Bone marrow (tissue), 2 donors: ENCODE measurements at places on chromosomes 13 and 19.

- peak; percentile 51 for DNase-seq
Measured at GRCh38 chr19:11587302-11587974, 9.8 kb upstream of the ZNF627 start.

DNA sequence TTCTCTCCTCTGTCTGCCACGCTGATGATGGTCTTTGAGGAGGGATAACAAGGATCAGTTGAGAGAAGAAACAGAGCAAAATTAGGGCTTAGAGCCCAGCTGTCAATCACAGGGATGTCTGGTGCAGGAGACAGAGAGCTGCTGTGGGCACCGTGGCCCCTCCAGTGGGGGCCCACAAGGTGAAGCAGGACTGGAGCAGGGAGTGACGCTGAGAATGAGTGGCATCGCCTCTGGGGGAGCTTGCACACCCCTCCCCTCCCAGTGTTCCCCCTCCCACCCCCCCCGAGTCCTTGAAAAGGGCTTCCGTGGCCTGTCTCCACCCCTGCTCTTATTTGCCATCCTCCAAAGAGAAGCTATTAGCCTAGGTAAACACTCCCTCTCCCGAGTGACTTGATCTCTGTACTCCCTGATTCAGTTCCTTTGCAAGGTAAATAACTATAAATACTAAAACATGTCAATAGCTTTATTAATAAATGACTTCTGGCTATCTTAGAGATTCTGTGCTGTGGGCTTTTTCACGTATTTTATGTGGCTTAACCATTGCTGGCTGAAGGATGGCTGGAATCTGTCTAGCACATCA is 440.0 kb downstream of the ZNF536 start:
- DNase-seq = no peak

DNA sequence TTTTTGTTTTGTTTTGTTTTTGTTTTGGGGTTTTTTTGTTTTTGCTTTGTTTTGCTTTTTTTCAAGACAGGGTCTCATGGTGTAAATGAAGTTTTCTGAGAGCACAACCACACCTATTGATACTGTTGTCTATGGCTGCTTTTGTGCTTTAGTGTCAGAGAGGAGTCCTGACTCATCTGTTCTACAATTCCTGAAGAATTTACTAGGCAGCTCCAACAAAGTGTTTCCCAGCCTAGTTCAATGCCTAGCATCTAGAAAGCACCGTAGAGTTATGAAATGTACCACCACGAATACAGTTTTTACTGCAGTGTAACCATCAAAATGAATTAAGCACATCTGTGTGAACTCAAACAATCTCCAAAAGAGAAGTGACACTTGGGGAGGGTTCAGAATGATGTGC is 21.2 kb downstream of the SAFB start:
- no peak for DNase-seq

DNA sequence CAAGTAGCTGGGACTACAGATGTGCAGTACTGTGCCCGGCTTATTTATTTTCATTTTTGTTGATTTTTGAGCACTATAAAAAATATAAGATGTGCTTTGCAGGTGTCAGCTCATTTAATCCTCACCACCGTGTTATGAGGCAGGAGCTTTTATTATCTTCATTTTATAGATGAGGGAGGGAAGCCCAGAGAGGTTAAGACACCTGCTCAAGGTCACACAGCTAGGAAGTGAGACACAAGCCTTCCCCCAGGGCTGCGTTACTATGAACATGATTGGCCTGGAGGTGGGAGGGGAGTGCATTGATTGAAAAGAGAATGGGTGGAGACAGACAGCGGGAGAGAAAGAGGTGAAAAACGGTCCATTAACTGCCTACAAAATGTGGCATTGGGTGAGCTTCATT is 7.2 kb downstream of the ANKRD24 start:
- DNase-seq = no peak

DNA sequence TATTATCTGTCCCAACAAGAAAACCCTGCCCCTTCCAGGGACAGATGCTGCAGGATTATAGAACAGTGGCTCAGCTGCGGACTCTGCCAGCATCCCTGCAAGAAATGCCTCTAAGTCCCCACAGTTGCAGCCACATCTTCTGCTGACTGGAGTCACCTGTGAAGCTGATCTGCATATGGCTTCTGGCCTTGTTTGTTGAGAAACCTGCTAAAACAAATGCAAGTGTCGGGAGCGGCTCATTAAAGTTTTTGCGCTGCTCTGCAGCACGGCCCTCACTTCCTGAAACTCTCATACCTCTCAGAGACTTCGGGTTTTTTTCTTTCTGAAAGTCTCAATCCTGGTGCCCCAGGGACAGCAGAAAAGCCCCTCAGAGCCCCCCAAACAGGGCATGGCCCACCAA is 725.0 kb downstream of the UQCRFS1 start:
- no peak for DNase-seq

GRCh38 chr13:93233997-93234416 is 7.4 kb downstream of the GPC6 start:
- no peak for DNase-seq

DNA sequence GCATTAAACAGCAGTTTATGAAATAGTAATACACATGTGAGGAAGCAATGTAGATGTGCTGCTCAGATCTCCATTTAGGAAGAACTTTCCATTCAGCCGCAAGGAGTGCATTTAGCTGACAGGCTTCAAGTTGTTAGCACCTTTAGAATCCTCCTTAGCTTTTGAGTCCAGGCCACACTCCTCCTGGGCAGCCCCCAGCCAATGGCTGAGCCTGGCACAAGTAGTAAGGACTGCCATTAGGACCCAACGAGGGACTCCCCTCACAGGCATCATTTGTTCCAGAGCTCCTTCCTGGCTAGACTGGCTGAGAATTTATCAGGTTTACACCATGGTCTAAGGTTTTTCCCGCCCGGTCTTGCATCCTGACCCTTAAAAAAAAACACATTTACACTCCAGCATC is 201.4 kb downstream of the DIAPH3 start:
- no peak for DNase-seq

DNA sequence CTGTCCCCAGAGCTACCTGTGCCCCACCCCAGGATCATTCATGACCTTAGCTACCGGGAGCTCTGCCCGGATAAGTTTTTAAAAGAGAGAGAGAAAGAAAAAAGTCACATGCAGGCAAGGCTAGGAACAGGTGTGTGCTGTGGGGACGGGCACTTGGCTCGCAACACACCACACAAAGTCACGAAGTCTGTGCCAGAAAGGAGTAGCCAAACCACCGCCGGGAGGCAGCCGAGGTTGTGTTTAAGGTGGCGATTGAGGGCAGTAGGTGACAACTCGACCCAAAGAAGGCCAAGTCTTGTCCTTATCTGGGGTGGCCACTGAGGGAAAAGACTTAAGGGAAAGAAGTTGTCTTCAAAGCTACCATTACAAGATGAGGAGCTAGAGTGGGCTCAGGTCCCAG is 4.6 kb upstream of the TSHZ3 start:
- DNase-seq = no peak

DNA sequence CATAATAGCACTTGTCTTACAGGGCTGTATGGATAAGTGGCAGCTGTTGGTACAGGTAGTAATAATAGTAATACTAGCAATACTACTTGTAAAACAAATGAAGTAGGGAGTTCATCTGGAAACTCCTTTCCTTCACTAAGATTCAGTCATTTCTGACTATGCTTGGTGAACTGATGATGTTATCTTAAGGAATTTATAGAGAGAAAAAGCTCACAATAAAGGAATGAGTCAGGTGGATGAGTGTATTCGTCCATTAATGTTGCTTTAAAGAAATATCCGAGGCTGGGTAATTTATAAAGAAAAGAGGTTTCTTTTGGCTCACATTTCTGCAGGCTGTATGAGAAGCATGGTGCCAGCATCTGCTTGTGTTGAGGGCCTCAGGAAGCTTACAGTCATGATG is 477.3 kb downstream of the KLF12 start:
- DNase-seq = no peak

GRCh38 chr19:20664901-20665781 is 3.8 kb upstream of the ZNF626 start:
- no peak for DNase-seq

DNA sequence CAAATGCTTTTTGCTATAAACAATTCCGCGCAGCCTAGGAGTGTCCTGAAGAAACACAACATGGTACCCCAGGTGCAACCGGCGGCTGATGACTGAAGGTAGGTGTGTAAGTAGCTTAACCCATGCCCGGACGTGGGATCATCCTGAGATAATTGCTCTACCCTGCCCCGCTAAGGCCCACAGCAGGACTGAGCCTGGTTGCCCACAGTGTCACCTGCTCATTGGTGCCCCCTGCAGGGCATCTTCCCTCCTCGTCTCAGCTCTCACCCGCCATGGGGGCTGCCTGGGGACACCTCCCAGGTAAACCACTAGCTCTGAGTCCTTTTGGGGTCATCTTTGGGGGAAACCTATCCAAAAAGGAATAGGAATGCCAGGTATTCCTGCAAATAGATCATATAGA is 22.3 kb downstream of the TMEM161A start:
- no peak for DNase-seq

DNA sequence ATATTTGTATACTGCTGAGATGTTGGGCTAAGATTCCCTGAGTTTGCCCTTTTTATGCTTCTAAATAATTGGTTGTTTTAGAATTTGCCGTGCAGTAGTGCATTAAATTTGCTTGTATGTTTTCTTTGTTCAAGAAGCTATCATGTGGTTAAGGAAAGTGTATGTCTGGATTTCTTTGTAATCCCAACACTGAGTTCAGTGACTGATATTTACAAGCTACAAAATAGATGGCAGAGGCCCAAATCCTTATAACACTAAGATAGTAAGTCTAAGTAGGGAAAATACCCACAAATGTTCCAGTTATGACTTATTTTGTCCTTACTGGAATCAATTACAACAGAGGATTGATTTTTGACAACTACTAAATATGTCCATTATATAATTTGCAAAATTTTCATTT is 435.0 kb upstream of the KLF12 start:
- DNase-seq = no peak

- DNase-seq = no peak
Measured at GRCh38 chr19:43639519-43640423, at the start of gene CADM4. TSS of gene CADM4 (minus strand) at chr19:43639850. CDS start at chr19:43639790, 60 bp downstream.

- no peak for DNase-seq
Measured at GRCh38 chr13:110073982-110074381, 233.0 kb downstream of the COL4A1 start.

DNA sequence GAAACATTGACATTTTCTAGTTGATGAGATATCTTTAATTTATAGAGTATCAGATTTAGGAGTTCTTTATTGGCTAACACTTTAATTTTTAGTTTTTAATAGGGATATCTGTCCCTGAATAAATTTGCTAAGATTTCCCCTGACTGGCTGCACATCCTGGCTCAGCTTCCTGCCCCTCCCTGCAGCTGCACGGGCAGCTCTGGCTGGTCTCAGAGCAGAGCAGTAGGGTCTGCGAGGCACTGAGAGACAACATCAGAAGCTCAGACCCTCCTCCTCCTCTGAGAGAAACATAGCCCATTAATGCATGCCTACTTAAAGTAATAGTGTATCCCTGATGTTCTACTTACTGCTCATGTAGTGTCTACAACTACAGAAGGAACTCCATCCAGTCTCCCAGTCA is 139.2 kb downstream of the TNFSF13B start:
- DNase-seq = no peak

DNA sequence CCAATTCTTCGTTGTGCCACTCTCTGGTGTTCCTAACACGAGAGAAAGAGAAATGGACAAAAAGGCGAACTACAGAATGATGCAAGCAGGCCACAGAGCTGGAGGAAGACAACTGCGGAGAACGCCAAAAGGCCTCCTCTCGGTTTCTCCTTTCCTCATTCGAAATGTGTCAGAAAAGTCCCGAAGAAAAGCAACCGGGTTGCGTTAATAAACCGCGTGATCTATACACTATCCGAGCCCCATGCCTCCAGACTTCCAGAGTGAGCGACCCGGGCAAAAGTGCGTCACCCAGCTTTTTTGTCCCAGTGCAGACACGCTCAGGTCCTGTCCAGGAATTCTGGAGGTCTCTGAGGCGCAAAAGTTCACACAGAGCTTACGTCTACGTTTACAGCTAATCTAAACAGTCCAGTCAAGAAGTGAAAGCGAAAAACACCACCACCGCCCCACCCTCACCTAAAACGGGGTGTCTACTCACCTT is 413 bp downstream of the N4BP2L2 start:
- peak; percentile 84 for DNase-seq

GRCh38 chr13:23325191-23325590 is 108.3 kb downstream of the SACS start:
- DNase-seq = no peak

DNA sequence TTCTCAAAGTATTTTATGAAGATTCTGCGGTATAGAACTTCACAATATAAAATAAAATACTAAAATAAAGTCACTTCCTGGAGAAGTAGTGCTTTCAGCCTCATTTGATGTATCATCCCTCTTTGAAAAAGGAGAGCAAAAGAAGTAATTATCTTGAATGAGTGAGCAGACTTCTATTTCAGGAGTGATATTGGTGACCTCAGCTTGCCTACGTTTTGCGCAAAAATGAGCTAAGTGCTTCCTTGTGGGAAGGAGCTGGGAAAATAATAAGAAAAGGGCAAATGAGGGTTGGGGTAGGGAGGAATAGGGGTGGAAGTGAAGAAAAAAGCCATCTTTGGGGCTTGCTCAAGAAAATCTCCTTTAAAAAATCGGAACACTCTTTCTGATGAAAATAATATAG is 1773.6 kb downstream of the OLFM4 start:
- DNase-seq = no peak

- no peak for DNase-seq
Measured at GRCh38 chr13:74979703-74980102, 502.3 kb downstream of the TBC1D4 start.

GRCh38 chr13:45063261-45063860 is 56.9 kb upstream of the GTF2F2 start:
- no peak for DNase-seq

DNA sequence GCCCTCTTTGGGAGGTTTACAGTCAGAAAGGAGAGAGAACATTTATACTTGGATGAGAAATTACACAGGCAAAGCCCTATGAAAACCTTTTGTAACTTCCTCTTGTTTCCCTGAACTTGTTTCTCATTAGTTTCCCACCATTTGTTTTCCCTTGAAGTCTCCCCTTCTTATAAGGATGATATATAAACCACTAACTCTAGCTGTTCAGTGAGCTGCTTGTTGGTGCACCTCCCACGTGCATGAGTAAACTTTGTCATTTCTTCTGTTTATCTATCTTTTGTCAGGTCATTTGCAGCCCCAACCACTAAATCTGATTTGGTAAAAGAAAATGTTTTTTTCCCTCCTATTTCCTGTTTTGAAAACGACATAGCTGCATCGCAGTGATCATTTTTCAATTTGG is 919.9 kb downstream of the SLITRK1 start:
- DNase-seq = no peak

GRCh38 chr13:95267662-95268342 is 33.4 kb downstream of the ABCC4 start:
- DNase-seq = no peak

- no peak for DNase-seq
Measured at GRCh38 chr13:32209652-32210051, 105.5 kb downstream of the ZAR1L start.

- DNase-seq = no peak
Measured at GRCh38 chr13:64782466-64782865, 2447.7 kb downstream of the PCDH9 start.

- no peak for DNase-seq
Measured at GRCh38 chr13:67133476-67133875, 96.7 kb downstream of the PCDH9 start.

GRCh38 chr13:79503473-79504017 is 22.6 kb downstream of the NDFIP2 start:
- no peak for DNase-seq
